RCC 7860 (cell line): ENCODE measurements at places on chromosomes 12 and 14.

DNA sequence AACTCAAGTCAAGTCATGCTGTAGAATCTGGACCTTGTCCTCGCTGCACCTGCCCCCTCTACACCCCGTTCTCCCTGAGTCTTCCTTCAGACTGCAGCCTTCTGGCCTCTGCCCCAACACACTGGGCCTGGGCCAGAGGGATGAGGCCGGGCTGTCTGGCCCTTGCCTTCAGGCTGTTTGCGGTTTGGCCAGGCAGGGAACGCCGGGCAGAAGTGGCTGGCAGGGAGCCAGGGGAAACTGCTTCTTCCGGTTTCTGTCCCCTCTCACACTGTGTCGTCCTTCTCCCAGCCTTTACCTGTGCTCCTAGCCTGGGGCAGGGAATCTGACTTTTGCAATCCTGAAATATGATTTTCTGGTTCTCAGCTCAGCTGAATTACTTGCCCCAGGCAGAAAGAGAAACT, 13.5 kb downstream of the DGLUCY start:
- DNase-seq = no peak

- DNase-seq = peak; percentile 38
Measured at GRCh38 chr14:100440207-100440631, 117.1 kb downstream of the SLC25A47 start.

GRCh38 chr14:102437997-102438915, 71.3 kb downstream of the ANKRD9 start:
- no peak for DNase-seq

DNA sequence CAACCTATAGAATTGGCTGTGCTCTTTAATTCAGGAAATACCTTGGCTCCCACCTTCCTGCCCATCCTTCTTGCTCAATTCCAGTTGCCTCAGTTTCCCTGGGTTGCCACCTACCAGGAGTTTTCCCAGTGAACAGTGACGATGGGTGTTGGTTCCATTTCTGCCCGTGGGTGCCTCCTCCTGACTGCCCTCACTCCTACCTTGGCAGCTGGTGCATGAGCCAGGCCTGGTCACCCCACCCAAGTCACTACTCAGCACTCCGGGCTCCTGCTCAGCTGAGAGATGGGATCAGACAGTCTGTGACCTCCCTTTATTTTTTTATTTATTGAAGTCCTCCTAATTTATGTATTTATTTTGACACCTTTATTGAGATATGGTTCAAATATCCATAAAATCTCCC, 31.0 kb upstream of the PTGR2 start:
- no peak for DNase-seq

DNA sequence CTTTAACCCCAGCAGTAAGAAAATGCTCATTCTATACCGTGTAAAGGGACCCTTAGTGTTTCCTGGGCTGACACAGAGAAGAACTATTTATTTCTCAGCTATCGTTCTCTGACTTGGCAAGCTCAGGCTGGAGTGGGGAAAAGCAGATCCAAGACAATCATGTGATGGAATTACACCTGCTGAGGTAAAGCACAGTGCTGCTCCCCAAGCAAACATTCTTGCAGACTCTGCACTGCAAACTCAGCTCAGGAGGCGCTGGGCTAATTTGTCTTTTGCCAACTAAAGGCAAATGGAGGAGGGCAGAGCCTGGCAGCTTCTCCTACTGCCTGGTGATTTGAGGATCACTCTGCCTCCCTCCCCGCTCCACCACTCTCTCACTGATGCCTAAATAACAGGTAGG, 57.8 kb upstream of the FUT8 start:
- no peak for DNase-seq

GRCh38 chr12:116062698-116063097, 214.8 kb downstream of the MED13L start:
- DNase-seq = no peak

DNA sequence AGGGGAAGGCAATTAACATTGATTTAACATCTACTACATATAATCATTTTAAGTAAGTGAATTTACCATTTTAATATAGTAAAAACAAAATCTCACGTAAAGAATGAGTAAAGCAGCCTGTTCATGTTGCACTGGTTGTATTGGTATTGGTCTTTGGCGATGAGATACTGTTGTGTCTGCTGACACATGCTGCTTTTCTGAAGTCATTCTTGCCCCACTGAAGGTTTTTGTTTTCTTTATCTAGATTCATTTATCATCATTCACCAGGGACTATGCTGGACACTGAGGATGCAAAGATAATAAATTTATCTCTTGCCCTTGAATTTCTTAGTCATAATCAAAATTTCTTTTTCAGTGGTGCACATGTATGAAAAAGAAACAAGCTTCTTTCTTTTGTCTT, 246.2 kb upstream of the NPAS3 start:
- DNase-seq = no peak

DNA sequence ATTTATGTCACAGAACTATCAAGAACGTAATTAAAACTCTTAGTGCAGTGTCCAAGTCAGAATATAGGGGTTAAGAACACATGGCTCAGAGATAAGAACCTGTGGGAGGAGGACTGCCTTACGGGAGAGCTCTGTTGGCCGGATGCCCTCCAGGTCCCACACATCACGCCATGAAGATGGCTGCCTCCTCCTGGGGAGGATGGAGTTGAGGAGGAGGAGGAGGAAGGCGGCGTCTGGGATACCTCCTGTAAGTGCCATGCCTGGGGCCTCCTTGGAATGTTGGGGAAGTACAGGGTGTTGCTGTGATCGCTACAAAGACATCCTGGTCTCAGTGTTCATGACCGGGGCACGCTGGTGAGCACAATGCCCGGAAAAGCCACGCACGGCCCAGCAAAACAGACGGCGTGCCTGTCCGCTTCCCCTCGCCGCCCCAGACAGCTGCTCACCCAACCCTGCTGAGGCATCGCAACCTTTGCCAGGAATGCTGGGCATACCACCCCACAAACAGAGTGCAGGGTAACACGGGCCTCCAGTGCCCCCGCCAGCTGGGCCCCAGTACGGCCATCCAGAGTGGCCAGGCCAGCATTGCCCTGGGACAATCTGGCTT, 28.7 kb upstream of the CD9 start:
- no peak for DNase-seq

GRCh38 chr12:76544601-76545261, 14.8 kb downstream of the OSBPL8 start:
- no peak for DNase-seq

DNA sequence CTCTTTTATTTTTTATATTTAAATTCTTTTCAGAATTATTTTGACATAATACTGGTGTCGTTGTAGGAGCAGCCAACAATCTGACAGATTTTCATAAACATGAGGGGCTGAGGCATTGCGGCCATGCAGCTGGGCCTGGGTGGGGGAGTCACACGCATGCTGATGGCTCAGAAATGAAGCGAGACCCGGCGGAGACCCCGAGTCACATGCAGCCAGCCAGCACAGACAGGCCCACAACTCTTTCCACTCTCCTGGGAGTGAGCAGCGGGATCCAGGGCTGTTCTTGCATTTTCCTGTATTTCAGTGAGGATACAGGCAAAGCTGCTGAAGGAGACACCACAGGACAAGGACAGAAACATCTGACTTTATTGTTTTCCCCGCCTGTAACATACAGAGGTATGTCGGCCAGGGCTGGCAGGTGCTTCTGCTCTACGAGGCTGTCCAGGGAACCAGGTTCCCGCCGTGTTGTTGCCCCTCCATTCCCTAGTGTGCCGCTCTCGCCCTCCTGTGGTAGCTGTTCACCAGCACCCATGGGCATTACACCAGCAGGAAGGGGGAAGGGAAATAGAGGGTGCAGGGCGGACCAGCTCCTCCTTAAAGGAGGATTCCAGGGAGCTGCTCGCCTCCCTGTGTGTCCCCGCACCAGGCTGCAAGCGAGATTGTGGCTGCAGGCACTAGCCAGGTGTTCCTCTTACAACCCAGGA, 30.5 kb downstream of the FZD10 start:
- no peak for DNase-seq

DNA sequence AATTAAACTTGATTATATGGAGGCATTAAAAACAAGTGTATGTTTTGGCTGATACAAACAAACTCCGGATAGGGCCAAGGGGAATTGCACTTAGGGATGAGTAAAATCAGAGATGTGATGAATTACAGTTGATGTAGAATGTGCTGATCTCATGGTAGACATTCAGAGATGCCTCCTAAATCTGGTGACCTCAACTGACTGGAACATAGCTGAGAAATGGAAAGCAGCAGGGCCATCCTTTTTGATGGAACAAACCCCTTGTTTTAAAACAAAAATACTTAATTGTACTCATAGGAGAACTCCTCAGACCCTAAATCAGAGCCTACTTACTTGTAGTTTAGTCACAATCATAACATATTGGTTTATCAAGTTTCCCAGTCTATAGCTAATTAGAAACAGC, 122.8 kb downstream of the C12orf75 start:
- no peak for DNase-seq

GRCh38 chr14:51626788-51627187, 24.9 kb upstream of the FRMD6 start:
- no peak for DNase-seq

DNA sequence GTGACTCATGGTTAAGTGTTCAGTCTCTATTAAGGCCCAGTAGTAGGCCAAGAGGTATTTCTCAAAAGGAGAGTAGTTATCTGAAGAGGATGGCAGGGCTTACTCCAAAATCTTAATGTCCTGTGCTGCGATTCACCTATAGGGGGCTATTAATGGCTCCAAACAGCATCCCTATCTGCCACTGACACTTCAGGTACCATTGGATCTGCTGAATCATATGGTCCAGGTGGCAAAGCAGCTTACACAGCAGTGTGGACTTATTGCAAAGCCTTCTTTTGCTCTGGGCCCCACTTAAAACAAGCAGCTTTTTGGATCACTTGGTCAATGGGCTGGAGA, 60.8 kb upstream of the ATP2B1 start:
- no peak for DNase-seq

DNA sequence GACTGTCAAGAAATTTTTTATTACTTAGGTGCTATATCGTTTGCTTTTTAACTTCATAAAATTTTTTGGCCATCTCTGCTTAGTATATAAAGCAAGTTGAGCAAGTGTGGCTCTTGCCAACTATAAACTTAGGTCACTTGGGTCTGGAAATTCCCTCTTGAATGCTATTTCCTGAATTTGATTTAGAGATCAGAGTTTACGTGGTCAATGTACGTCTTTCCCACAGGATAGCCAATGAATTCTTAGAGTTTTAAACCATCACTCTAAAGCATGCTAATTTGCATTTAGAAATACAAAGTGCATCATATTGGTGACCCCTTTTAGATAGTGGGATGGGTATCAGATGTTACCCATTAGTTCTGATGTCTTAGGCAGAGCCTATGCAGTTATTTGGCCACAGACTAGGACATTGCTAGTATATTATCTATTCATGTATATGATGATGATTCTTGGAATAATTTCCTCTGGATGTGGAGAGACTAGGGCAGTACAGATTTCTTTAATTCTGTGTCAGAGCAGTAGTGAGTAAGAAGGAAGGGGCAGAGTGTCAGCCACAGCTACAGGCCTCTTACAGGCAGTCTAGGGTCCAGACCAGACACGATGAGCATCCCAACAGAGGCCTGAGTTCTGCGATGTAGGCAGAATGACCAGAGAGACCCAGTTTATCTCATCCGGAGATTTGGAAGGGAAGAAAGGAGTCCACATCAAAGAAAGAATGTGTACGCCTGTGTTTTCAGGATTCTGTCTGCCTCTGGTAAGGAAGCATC, 30.3 kb downstream of the SCN8A start:
- DNase-seq = no peak

- peak; percentile 50 for DNase-seq
Measured at GRCh38 chr12:113230315-113231234, 9.3 kb downstream of the TPCN1 start.

GRCh38 chr14:89184952-89185351, 232.1 kb downstream of the FOXN3 start:
- no peak for DNase-seq

- DNase-seq = no peak
Measured at GRCh38 chr12:54891717-54892478, 37.6 kb downstream of the MUCL1 start.

DNA sequence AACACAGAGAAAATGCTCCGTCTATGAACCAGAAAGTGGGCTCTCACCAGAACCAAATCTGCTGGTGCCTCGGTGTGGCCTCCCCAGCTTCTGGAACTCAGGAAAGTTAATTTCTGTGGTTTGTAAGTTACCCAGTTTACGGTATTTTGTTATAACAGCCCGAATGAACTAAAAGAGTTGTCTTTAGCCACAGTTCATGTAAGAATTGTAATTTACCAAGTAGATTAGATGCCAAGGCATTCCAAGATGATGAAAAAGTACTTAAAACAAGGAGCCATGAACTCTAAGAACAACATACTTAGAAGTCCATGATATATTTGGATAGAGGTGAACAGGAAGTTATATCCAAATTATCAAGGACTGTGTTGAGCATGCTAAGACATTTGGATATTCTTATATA, 259.9 kb upstream of the GARIN6 start:
- no peak for DNase-seq

- DNase-seq = no peak
Measured at GRCh38 chr12:69243099-69244084, 4.0 kb downstream of the CPSF6 start.

DNA sequence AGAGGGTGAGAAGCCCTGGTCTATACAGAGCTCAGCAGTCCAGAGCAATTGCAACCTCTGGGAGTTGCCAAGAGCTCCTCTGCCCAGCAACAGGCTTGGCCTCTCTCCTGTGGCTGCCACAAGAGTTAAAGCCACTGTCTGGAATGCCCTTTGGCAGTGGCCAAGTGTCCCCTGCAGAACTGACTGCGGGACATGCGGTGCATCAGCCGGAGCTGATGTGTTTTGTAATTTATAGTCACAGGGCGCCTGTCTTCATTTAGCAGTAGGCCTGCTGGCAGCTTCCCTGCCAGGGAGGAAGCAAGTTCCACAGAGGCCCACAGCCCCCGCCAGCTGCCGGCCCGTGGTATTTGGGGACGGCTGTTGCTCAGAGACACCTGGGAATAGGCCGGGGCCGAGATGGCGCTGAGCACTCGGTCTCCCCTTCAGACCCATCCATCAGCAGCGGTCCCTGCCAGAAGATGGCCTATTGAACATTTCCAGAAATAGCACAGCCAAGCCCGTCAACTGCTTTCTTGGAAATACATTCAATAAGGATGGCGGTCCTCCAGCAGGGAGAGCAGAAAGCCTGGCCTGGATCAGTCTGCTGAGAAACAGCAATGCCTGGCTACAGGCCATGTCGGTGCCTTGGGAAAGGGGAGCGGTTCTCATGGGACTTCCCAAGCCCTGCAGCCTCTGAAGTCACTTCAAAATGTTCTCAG, 217.4 kb downstream of the CRADD start:
- DNase-seq = no peak

- DNase-seq = no peak
Measured at GRCh38 chr12:75969768-75970167, 61.8 kb downstream of the PHLDA1 start.

- DNase-seq = no peak
Measured at GRCh38 chr12:3468836-3469235, 22.2 kb upstream of the PRMT8 start.

DNA sequence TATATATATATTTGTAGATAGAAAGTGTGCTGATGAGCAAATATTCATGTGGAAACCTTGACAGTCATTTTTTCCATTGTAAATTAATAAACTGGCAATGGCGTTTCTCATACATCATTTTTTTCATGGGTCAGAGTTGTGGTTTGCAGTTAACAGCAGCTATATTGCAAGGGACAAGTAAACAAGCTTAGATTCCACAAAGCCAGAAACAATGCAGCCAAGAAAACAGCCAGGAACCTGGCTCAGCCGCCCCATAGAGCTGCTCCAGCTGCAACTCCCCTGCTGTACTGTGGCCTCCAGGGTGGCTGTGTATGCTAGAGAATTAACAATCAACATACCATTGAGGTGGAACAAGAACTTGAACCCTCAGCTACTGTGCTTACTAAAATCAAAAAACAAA, 298.2 kb downstream of the TMEM132D start:
- no peak for DNase-seq
